ENCODE measurements at places on chromosomes 7 and 10. TPM values are rescaled to one million over a fixed set of nuclear protein-coding genes. Genes with fewer than 3 reads are reported as not detected.

The RASA4B gene
- total RNA-seq, result 0.89 TPM

The SFMBT2 gene
- total RNA-seq, result 12.2 TPM

The AKR1C4 gene
- 0.37 TPM for total RNA-seq

The CPA2 gene
- total RNA-seq, result 0.08 TPM

The SLC25A40 gene
- 8.4 TPM for total RNA-seq

The OR6B1 gene
- not detected for total RNA-seq

The CYP51A1 gene
- total RNA-seq, result 44.9 TPM

The RAB18 gene
- 79.8 TPM for total RNA-seq

The SMKR1 gene
- total RNA-seq, result 7.1 TPM

The GIMAP8 gene
- total RNA-seq, result not detected

The ASL gene
- 19.8 TPM for total RNA-seq

The HTRA1 gene
- total RNA-seq, result 52.8 TPM

The ABCC2 gene
- 201 TPM for total RNA-seq

The VGF gene
- 22.7 TPM for total RNA-seq

The CYP2C8 gene
- total RNA-seq, result not detected

The C7orf57 gene
- 0.37 TPM for total RNA-seq

The OR13A1 gene
- total RNA-seq, result not detected

The GSDME gene
- total RNA-seq, result 32.0 TPM

The AKR1D1 gene
- total RNA-seq, result not detected

The KLF14 gene
- total RNA-seq, result not detected

The ADAMTS14 gene
- total RNA-seq, result 0.12 TPM

The ANXA11 gene
- total RNA-seq, result 203 TPM

The RINT1 gene
- total RNA-seq, result 16.7 TPM

The ZNF32 gene
- 19.1 TPM for total RNA-seq

The TMEM270 gene
- total RNA-seq, result not detected

The SPDYE11 gene
- not detected for total RNA-seq

The NSUN5 gene
- 42.8 TPM for total RNA-seq

The EPO gene
- total RNA-seq, result not detected

The GTPBP10 gene
- 22.7 TPM for total RNA-seq

The LIPJ gene
- not detected for total RNA-seq

The NKX2-3 gene
- total RNA-seq, result not detected

The FGFR2 gene
- 0.22 TPM for total RNA-seq

The CYP26C1 gene
- total RNA-seq, result not detected

The TLX1 gene
- not detected for total RNA-seq

The SLC18A2 gene
- total RNA-seq, result 0.06 TPM

The TEX36 gene
- not detected for total RNA-seq

The NUTM2E gene
- 0.52 TPM for total RNA-seq

The SLC37A3 gene
- 28.1 TPM for total RNA-seq

The RBM20 gene
- total RNA-seq, result 1.7 TPM

The ENTPD7 gene
- total RNA-seq, result 19.9 TPM

The PLXNA4 gene
- total RNA-seq, result 1.5 TPM

The LANCL2 gene
- 14.2 TPM for total RNA-seq

The DLG5 gene
- total RNA-seq, result 34.8 TPM

The CCDC126 gene
- 3.2 TPM for total RNA-seq

The PAPOLB gene
- not detected for total RNA-seq

The PLXDC2 gene
- total RNA-seq, result 0.04 TPM

The MNX1 gene
- 5.3 TPM for total RNA-seq

The HPS6 gene
- 23.6 TPM for total RNA-seq

The AKR1B15 gene
- 39.2 TPM for total RNA-seq

The MBLAC1 gene
- 2.9 TPM for total RNA-seq

The TRIM50 gene
- total RNA-seq, result not detected

The C7orf33 gene
- total RNA-seq, result not detected

The ATG9B gene
- 0.80 TPM for total RNA-seq

Data from A549 treated with CpdA at 1 μM for 4 hours (cell line).